ENCODE measurements at places on chromosomes 12 and 14.

GRCh38 chr12:76562130-76562529 lies 2.6 kb upstream of the OSBPL8 start:
- no peak for DNase-seq

DNA sequence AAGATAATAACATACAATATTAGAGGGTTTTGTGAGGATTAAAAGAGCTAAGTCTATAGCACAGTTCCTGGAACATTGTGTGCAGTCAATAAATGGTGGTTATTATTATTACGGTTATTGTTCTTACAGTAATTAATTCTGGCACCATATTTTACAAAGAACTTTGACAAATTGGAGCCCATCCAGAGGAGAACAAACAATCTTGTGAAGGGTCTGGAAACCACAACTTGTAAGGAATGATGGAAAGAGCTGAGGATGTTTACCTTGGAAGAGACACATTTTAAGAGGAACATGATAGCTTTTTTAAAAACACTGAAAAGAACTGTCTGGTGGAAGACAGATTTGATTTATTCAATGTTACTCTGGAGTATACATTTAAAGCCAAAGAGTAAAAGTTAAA lies 150.5 kb upstream of the KRR1 start:
- no peak for DNase-seq

DNA sequence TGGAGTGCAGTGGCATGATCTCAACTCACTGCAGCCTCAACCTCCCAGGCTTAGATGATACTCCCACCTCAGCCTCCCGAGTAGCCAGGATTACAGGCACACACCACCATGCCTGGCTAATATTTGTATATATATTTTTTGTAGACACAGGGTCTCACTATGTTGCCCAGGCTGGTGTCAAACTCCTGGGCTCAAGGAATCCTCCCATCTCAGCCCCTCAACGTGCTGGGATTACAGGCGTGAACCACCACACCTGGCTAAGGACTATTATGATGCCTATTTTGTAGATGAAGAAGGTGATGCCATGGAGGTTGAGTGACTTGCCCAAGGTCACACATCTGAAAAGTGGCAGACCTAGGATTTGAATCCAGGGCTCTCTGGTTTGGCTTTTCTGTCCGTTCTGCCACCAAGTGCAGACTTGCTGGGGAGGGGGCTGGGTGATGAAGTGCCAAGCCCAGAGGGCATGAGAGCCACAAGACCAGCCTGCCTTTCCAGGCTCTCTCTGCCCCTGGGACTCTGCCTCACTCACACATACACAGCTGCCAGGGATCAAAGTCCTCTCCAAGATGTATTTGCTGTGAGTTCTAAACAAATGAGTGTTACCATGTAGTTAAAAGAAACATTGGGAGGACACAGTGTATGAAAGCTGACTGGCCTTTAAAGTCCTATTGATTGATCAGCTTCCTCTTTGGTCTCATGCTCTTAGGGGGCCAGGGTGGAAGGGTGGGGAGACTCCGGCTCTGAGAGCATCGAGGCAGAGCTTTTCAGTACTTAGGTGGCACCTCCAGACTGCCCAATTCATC lies 21.3 kb upstream of the RBM19 start:
- no peak for DNase-seq

DNA sequence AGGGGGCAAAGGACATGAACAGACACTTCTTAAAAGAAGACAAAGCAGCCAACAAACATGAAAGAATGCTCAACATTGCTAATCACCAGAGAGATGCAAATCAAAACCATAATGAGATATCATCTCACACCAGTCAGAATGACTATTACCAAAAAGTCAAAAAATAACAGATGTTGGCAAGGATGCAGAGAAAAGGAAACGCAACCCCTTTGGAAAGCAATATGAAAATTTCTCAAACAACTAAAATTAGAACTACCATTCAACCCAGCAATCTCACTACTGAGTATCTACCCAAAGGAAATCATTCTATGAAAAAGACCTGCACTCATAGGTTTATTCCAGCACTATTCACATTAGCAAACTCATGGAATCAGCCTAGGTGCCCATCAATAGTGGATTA lies 25.6 kb downstream of the MDM1 start:
- no peak for DNase-seq

DNA sequence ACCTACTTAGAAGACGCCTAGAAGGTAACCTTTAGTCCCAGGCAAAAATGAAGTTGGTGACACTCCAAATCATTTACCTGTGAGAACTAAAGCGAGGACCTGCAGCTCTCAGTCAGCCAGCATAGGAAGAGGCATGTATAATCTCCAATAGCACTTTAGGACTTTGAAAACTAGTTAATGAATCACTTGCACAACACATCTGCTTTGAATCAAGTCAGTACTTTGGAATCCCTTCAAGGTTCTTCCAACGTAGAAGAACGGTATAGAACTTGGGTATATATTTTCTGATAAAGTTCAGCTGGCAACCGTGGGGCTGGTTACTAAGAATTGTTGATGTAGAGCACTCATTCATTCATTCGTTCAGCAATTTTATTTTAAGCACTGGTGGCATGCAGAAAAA lies 251.9 kb downstream of the TMEM132D start:
- DNase-seq: no peak

- no peak for DNase-seq
Measured at GRCh38 chr12:130775953-130776856, 60.1 kb upstream of the RIMBP2 start.

- DNase-seq: no peak
Measured at GRCh38 chr14:35384455-35385041, 20.0 kb downstream of the NFKBIA start.

GRCh38 chr14:89445273-89445973 lies 28.4 kb upstream of the FOXN3 start:
- DNase-seq: no peak

DNA sequence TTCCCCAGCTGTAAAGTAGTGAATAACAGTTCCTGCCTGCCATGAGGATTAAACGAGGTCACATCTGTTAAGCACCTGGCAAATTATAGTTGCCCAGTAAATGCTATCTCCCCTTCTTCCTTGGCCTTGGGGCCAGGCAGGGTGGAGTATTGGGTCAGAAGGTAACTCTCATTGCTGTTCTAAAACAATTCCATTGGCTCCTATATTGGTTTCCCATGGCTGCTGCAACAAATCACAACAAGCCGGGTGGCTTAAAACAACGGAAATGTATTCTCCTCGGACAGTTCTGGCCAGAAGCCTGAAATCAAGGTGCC lies 31.9 kb downstream of the MMAB start:
- no peak for DNase-seq

Data from NCI-H1930 (cell line).